Stimulated activated CD8-positive, alpha-beta memory T cell treated with anti-CD3 and anti-CD28 coated beads, Interleukin-7, amount 100 ng/mL, for 48 hours (primary cell): ENCODE measurements at places on chromosomes 2 and 18.

- DNase-seq, result no peak
These were observed 183.5 kb downstream of the HNMT start for GRCh38 chr2:138147796-138148195.

DNA sequence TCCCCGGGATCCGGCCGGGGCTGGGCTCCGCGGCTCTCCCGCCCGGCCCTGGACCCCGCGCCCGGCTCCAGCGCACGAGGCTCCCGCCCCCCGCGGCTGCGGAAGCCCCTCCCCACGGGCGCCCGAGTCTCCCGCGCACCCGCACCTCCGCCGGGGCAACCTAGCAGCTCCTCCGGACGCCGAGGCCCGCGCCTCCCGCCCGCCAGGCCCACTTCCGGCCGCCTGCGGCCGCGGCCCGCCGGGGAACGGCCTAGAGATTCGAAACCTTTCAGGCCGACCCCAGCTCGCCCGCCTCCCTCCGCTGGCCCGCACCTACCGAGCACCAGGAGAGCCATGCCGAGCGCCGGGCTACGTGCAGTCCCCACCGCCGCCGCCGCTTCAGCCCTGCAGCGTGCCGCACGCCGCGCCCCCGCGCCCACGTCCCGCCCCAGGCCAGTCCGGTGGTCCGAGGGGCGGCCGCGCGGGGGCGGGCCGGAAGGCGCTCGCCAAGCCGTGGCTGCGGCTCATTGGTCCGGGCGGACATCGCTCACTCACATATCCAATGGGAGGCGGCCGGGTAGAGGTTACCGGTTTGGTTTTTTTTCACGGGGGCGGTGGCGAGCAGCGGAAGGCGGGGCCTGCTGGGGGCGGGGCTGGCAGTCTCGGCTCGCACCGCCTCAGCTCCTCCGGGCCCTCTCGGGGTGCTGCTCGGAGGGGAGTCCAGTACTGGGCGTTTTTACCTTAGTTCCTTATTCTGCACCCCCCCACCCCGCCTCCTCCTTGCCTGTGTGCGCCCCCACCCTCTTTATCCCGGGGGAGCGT, at the start of gene PDIA6:
Gene PDIA6, minus strand, starts transcription at position 424 of the 801 bp plus-strand sequence. Its CDS starts 89 bp downstream, at position 335.
- DNase-seq, result peak; percentile 89

- DNase-seq, result no peak
These were observed 136.5 kb upstream of the CTDP1 start for GRCh38 chr18:79542876-79543750.

DNA sequence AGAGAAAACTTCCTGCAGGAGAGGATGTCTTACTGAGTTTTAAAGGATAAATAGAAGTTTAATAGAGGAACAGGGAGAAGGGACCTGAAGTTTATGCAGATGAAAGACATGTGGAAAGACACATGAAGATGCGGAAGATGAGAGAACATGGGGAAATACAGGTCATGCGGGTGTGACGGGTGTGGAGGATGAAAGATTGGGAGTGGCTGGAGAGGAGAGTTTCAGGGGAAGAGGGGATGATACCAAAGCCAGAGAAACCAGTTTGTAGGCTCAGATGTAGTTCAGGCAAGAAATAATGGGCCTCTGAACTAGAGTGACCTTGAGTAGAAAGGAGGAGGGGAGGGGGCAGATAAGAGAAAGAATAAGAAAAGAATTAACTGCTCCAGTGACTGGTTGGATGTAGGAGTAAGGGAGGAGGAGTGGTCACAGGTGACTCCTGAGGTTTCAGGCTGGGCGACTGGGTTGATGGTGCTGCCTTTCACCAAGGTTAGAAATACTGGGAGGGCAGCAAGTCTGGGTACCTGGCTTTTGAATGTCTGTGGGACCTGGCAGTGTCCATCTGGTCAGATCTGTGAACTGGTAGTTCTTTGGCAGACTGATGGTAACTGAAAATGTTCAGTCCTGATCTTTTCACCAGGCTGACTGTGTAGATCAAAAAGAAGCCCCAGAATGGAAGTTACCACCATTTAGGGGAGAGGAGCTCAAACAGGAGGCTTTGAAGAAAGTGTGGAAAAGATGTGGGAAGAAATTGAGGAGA, 69.4 kb downstream of the TET3 start:
- no peak for DNase-seq

DNA sequence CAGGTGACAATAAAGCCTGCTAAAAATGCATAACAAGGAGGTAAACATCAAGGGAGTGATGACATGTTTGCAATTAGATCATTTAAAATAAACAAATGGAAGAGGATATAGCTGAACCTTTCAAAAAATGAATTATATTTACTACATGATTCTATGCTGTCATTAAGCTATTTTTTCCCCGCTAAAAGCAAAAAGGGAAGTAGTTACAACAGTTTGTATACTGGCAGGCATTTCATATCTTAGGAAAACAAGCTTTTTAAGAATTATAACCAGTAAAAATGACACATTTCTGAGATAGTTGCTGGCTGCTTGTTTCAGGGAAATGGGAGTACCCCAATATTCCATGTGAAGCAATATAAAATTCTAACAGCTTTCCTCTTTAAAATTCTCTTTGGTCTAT, 89.1 kb upstream of the ITGB6 start:
- DNase-seq, result no peak

DNA sequence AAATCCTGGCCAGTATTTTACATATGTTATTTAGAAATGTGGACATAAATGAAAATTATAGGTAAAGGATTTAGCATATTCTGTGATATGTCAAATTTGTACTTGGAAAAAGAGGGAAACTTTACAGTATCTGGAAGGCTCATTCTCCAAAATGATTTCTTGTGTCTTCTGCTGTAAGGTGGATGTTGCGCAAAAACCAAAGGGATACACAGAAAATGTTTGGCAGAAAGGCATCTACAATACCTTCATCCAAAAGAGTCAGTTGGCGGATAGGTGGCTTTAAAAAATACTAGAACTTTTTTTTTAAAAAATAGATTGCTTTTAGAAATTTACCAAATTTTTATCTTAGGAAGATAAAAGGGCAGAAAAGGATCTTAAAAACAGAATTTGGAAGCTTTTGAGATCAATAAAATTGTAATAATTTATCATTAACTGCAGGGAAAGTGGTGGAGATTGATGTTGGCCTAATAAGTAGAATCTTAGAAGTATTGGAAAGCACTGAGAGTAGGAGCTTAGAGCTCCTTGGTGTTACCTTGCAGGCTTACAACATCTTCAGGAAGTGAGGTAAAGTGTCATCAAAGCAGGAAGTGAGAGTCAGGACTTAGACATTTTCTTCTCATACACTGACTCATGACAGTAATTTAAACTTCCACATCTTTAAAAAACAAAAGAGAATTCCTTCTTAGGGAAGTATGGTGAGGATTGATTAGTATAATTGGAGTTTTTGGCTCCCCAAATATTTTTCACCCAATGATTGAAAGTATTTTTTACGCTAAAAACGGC, 2.1 kb downstream of the NABP1 start:
- DNase-seq, result no peak

- DNase-seq, result no peak
These were observed 118.4 kb downstream of the ETAA1 start for GRCh38 chr2:67515538-67515937.
